ENCODE measurements at places on chromosomes 2 and 18.

DNA sequence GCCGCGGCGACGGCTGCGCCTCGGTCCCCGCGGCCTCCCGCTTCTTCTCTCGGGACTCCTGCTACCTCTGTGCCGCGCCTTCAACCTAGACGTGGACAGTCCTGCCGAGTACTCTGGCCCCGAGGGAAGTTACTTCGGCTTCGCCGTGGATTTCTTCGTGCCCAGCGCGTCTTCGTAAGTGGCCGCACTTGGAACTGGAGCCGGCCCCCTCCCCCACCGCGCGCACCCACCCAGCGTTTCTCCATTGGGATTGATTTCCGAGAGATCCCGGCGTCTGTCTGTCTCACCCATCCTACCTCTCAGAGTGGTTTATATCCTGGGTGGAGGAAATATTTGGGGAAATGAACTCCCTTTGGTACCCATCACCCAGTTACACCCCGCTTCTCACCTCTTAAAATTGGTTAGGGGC is 498 bp downstream of the ITGAV start:
- DNase-seq: no peak

DNA sequence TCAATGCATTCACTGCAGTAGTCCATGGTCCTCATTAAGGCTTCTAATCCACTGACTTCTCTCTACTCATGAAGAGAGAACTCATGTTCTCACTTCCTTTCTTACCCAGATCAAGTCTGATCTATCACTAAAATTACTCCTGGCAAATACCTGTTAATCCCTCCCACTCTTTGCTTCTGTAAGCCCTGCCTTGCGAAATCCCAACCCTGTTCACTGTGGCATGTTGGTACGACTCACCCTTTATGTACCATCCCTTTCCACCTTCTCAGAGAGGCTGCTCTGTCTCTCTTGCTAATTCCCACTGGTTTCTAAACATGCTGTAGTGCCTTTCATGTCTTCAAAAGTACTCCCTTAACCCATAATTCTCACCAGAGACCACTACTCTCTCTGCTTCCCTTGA is 272.2 kb upstream of the ACVR2A start:
- DNase-seq: no peak

DNA sequence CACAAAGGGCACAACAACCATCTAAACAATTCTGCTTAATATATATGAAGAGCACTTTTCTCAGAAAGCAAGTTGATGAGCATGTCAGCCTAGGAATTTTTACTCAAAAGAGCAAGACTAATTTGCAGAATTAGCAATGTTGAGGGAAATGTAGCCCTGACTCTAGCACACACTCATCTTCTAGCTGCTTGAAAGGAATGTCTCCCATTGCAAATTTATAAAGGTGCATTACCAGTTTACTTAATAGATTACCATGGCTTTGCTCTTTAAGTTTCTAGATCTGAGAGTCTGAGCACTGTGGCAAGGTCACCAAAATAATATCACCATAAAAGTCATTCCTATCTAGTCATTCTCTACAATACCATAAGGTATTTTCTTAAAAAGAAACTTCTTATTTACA is 40.8 kb downstream of the USP40 start:
- no peak for DNase-seq

- no peak for DNase-seq
Observed at GRCh38 chr2:88211003-88211808, 41.1 kb downstream of the THNSL2 start.

GRCh38 chr2:194735837-194736542 is 921.0 kb upstream of the SLC39A10 start:
- no peak for DNase-seq

- no peak for DNase-seq
Observed at GRCh38 chr2:73999881-74000597, 15.3 kb downstream of the TET3 start.

DNA sequence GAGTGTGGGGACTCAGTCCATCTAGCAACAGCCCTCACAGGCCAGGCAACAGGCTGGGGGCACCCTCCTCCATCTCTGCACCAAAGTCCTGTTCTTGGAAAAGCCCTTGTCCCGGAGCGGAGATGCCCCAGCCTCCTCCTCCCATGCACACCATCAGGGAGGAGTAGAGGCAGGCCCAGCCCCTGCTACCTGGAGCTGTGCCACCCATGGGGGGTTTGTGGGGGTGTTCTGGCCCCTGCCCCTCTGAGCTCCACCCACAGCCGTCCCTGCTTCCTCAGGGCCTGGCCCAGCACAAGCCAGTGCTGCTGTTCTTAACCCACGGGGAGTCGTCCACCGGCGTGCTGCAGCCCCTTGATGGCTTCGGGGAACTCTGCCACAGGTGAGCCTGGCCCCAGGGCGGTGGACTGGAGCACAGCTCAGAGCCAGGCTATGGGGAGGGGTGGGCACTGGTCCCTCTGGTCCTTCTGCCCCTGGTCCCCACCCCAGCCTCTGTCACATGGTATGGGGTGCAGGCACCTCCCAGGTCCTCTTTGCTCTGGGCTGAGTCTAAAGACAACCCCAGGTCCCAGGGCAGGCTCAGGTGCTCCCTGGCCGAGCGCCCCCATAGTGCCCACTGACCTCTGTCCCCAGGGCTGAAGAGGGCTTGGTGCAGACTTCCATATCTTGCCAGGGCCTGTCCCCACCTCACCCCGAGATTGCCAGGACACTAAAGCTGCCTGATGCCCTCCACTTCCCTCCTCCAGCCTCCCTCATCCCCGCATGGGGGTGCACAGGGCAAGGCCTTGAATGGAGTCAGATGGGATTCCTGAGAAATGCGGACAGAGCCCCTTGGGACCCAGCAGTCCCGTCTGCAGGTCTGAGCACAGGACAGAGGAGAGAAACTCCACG is 2.7 kb downstream of the AGXT start:
- no peak for DNase-seq

DNA sequence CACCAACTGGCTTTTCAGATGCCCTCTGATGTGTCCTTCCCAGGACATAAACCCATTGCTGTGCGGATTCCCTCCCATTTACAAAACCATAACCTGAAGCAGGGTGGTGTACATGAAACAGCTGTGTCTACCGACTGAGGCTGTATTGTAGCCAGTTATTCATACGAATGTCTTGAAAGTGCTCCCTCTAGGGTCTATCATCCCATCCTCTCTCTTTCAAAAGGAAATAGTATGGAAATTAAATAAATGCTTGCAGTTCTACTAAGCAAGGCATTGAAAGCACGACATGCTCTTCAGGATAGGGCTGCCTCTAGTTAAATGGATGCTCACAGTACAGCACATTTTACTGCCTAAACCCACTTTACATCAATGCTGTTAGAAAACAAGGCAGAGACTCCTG is 112.2 kb upstream of the PXDN start:
- DNase-seq: no peak

- no peak for DNase-seq
Observed at GRCh38 chr2:60118061-60118460, 435.4 kb downstream of the BCL11A start.

GRCh38 chr2:225994748-225995405 is 595.4 kb downstream of the NYAP2 start:
- no peak for DNase-seq

DNA sequence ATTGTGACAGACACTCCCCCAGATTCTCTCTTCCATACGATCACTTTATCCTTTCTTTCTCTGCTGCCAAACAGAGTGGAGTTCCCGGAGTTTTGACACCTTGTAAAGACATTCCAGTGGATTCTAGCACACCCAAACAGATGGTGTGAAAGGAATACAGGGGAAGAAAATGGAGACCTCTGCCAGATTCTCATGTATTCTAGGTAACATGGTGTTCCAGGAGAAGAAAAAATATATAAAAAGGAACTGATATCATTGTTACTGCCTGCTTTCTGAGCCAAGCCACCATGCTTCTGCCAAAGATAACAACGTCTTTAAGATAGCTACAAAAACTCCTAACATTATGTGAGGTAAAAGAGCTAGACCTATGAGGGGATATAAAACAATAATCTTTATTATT is 136.5 kb downstream of the TXNL1 start:
- no peak for DNase-seq

- no peak for DNase-seq
Observed at GRCh38 chr2:100983684-100984310, 18.3 kb upstream of the RPL31 start.

DNA sequence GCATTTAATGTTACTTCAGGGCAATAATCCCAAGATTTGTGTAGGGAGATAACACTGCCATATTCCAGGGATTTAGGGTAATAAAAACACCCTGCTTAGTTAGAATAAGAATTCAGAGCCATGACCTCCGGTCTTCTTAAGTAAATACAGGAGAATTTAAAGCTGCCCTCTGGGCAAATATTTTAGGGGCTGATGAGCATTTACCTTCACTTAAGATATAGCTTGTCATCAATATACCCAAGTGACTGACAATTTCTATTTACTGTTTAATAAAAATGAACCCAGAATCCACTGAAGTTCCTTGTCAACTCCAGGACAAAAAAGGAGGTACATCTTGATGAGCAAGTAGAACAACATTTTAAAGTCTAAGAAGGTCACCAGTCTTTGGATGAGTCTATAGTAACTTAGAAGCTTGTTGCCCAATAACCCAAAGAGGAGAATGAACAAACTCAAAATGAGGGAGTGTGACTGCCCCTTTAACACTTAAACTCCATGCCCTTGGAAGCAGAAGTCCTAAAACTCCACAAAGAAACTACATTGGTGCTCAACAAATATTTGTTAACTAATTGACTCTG is 24.3 kb upstream of the IKZF2 start:
- DNase-seq: no peak

DNA sequence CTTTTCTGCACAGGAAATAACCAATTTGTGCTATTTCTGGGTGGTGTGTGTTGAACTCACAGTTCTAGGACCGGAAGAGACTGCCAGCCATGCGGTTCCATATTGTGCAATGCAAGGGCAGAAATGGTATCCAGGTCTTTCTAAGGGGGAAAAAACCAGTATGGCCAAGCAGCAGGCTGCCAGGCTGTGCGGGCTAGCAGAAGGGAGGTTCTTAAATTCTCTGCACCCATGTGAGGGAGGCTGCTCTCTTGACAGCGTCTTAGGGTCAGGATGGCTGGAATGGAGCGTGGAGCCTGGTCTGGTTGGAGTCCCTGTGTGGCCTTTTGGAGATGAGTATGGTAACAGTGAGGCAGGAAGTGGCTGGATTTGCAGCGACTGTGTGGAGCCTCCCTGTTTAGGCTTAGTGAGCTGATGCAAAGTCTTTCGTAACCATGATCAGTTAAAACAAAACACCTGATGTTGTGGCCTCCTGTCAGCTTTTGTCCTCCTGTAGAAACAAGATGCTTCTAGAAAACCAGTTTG is 52.6 kb downstream of the NCK2 start:
- DNase-seq: no peak

- DNase-seq: no peak
Observed at GRCh38 chr2:179882851-179883806, 21.7 kb upstream of the ZNF385B start.

- DNase-seq: no peak
Observed at GRCh38 chr2:72415781-72416475, 268.3 kb upstream of the CYP26B1 start.

GRCh38 chr2:31058096-31059035 is 79.9 kb downstream of the GALNT14 start:
- DNase-seq: no peak

DNA sequence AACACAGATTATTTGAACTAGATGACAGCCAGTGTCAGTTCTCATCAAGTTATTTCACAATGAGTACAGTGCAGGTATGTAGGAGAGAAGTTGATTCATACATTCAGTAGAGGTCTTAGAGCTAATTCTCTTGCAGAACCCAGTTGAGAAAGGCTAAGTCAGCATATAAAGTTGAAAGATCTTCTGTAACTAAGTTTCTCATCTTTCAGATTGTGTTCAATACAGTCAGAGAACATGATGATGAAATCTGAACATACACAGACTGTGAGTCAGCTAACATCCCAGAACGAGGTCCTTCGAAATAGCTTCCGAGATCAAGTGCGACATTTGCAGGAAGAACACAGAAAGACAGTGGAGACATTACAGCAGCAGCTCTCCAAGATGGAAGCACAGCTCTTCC is 41.9 kb upstream of the LIMS1 start:
- DNase-seq: peak; percentile 74

DNA sequence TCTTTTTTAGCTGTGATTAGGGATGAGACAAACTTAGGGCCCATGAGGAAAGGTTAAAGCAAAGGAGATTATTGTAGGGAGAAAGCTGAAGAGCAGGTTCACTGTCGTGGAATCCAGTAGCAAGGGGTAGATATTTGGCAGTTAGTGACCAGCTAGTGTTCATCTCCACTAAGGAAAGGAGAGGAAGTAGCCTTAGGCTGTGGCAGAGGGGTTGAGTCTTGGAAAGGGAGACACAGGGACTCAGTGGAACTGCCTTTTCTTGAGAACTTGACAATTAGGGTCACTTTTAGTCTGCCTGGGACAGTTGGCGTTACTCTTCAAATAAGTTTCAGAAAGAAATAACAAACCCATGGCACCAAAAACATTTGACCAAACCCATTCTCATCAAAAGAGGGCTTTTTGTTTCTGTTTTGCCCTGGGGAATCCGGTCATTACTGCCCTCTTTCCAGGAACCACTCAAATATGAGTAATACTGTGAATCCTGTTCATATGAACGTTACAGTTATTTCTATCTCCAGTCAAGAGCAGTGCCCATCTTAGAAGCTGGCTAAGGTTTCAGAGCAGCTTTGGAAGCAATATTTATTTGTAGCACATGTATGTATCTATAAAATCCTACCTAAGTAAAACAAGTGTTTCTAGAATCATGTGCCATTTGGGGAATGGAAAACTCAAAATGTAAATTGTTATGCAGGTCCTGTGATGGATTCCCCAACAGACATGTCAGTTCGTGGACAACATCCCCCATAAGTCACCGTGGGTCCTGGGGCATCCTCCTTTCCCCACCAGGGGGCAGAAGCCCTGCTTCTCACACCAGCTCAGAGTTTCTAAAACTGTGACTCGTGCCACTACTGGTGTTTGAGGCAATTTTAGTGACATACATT is 77.3 kb upstream of the PHLPP1 start:
- DNase-seq: no peak

DNA sequence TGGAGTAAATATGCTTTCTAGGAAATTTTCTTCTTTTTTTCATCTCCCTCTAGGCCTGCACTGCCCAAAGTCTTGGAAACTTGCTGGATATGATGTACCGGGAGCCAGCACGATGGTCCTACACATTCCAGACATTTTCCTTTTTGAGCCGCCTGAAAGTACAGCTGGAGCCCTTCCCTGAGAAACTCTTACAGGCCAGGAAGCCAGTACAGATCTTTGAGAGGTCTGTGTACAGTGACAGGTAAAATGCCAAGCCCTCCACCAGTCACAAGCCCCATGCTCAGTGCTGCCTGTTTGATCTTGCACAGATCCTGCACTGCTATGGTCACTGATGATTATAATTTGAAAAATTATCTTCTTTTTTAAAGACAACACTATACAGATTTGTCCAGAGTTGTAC is 20.0 kb downstream of the DGUOK start:
- DNase-seq: no peak

- no peak for DNase-seq
Observed at GRCh38 chr2:8999797-9000196, 3.7 kb downstream of the MBOAT2 start.

DNA sequence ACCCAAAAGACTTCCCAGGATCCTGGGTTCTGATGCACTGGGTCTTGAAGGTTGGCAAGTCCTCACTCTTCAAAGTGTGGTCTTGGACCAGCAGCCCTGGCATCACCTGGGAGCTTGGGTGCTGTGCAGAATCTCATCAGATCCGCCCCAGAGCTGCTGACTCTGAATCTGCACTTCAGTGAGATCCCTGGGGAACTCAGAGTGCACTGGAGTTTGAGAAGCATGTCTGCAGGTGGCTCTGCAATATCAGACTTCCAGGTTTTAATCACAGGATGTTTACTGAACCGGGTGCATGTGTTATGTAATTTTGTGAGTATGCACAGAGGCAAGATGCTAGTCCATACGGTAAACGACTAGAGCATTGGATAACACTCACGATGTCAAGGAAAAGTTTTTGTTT is 58.0 kb upstream of the BOD1L2 start:
- DNase-seq: no peak

GRCh38 chr18:78794071-78794430 is 185.6 kb upstream of the SALL3 start:
- no peak for DNase-seq

All from fibroblast of skin of left quadriceps (primary cell).